Left kidney (tissue), 8 donors: ENCODE measurements at places on chromosomes 7 and 10.

DNA sequence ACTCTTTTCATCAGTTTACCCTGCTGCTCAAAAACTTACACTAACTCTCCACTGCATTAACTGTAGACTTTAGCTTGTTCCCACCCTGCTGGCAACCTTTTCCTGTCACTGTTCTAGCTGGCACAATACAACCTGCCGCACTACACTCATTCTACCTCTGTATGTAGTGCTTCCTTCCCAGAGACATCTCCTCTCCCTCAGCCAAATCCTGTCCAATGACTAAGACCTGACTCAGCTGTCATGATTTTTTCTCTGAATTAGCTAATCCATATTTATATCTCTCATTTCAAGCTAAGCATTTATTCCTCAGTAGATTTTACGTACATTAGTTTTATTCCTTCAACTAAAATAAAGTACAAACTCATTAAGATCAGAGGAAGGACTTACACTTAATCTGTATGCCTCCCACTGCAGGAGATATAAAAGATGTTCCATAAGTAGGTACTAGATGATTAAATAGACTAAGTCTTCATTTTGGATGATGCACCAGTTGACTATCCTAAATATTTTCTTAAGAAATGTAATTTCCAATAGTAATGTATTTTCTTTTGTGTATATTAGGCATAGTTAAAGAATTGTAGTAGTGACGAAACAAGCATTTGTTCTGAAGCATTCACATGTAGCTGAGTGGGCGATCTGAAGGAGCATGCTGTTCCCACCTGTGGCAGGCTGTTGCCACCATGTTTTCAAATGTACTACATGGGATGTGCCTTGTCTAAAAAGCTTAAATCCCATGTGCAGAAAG, 189.1 kb downstream of the SKAP2 start:
- no peak for DNase-seq

GRCh38 chr7:116687801-116688201, 15.8 kb downstream of the MET start:
- DNase-seq: no peak

DNA sequence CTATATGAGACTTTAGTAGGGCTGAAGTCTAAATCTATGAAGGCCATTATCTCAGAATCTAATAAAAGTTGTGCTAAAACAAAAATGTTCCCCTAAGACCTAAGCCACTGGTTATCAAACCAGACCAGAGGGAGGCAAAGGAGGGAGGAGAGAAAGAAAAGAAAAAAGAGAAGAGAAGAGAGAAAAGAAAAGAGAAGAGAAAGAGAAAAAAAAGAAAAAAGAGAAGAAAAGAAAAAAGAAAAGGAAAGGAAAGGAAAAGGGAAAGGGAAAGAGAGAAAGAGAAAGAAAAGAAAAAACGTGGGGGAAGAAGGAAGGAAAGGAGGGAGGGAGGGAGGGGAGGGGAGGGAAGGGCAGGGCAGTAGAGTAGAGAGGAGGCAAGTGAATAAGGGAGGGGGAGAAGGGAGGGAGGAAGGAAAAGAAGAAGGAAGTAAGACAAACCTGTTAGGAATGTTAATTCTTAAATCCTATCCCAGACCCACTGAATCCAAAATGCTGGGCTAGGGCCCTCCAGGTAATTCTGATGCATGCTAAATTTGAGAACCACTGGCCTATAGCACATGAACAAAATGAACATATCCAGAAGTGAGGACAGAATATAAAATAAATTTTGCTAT, 98.9 kb downstream of the TPK1 start:
- no peak for DNase-seq

GRCh38 chr10:43842072-43842471, 193.4 kb upstream of the ZNF32 start:
- DNase-seq: no peak

DNA sequence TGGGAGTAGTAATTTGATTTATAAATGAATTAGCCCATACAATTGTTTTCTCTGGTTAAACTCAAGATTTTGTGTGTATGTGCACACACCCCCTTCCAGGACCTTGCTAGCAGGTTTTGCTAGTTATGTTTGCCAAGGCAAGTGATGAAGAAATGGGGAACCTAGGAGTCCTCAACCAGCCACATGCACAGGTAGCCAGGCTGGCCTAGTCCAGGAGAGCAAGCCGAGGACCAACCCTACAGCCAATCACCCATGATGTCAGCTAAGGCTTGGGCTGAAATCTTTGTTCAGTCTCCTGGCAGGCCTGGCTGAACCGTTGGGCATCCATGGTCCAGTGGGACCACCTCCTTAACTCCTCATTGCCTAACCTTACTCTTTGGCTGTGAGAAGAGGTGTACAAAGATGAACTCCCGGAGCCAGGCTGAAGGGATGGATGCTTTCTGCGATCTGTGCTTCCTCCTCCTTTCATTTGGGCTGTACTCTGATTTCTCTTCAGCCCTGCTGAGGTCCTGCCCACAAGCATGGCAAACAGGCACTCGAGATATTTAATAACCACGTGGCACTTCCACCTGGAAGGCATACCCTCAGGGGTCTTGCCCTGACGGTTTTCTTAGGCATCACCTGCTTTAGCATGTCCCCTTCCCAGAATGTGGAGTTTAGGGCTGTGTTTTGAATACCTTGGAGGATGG, 22.1 kb downstream of the HNRNPA2B1 start:
- no peak for DNase-seq

- DNase-seq: peak; percentile 18
Observed at GRCh38 chr10:89425000-89425399, 10.6 kb downstream of the IFIT5 start.

DNA sequence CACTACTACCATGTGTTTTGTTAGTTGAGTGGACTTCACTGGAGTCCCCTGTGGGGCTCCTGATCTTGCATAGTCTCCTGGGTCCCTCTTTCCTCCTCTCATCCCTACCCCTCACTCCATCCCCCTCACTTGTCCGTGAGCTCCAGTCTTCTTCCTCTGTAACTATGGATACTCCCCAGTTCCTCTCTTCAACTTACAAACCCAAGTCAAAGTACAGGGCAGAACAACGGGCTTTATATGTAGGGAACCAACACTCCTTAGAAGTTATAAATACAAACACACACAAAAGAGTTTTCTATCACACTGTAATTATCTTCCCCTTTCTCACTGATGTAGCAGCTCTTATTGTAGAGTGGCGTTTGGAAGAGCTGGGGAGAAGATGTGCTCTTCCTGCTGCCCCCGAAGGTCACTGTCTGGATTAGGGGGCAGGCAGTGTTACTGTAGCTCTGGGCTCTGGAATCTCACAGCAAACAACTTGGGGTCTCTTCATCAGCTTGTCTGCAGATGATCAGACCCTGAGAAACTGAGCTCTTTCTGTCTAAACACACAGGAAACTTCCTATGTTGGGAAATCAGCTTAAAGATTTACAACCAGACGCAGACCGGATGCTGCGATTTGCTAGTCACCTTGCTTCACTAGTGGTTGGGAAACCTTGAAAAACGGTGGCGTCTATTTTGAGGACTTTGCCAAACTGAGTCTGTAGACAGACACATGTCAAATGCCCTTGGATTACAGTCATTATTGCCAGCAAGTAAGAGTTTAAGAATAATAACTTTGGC, 13.6 kb downstream of the SNX10 start:
- no peak for DNase-seq

DNA sequence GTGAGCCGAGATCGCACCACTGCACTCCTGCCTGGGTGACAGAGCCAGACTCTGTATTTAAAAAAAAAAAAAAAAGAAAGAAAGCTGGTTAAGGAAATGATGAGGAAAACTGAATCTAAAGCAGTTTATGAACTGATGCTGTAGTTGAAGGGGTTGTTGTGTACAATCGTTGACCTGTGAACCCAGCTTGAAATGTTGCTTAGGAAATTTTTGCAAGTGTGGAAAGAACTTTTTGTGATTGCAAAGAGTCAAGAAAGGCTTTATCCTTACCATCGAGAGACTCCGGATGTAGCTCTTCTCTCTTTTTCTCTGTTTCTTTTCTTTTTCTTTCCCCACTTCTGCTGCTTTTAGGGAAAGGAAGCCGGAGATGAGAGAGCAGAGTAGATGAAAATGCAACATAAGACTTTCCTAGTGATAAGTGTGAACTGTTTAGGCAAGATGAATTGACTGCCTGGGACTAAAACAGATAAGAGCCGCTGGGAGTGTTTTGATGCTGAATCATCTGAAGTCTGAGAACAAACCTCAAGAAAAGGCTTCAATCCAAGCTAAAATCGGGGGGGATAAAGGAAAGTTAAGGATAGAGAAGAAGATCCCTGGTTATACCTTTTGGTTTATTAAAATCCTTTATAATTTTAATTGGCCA, 69.0 kb downstream of the TAF3 start:
- no peak for DNase-seq

- DNase-seq: no peak
Observed at GRCh38 chr7:129670656-129671055, 59.1 kb downstream of the NRF1 start.

- DNase-seq: no peak
Observed at GRCh38 chr7:72058579-72058978, 353.6 kb downstream of the CALN1 start.

GRCh38 chr10:87591589-87591886, 68.1 kb upstream of the PAPSS2 start:
- no peak for DNase-seq
